ENCODE measurements at places on chromosomes 13 and 19.
A peak's percentile ranks its signal among the peaks of the same experiment; 100 is the strongest.

GRCh38 chr19:54431255-54431838 lies 16.1 kb downstream of the TTYH1 start:
- DNase-seq, result peak; percentile 48

GRCh38 chr13:22073718-22074117 lies 402.8 kb downstream of the FGF9 start:
- DNase-seq, result no peak

- DNase-seq, result no peak
Observed at GRCh38 chr13:101575581-101575980, 123.1 kb downstream of the ITGBL1 start.

DNA sequence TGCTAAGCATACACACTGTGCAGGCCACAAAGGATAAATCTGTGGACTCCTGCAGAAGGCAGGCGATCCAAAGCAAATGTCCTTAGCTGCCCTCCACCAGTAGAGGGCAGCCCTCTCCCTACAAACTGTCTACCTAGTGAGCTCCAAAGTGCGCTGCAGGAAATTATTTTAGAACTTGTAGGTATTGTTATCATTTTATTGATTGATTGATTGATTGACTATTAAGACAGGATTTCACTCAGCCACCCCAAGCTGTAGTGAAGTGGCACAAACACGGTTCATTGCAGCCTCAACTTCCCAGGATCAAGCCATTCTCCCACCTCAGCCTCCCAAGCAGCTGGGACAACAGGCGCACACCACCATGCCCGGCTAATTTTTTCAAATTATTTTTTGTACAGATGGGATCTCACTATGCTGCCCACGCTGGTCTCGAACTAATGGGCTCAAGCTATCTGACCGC lies 37.3 kb downstream of the RNF6 start:
- peak; percentile 39 for DNase-seq

DNA sequence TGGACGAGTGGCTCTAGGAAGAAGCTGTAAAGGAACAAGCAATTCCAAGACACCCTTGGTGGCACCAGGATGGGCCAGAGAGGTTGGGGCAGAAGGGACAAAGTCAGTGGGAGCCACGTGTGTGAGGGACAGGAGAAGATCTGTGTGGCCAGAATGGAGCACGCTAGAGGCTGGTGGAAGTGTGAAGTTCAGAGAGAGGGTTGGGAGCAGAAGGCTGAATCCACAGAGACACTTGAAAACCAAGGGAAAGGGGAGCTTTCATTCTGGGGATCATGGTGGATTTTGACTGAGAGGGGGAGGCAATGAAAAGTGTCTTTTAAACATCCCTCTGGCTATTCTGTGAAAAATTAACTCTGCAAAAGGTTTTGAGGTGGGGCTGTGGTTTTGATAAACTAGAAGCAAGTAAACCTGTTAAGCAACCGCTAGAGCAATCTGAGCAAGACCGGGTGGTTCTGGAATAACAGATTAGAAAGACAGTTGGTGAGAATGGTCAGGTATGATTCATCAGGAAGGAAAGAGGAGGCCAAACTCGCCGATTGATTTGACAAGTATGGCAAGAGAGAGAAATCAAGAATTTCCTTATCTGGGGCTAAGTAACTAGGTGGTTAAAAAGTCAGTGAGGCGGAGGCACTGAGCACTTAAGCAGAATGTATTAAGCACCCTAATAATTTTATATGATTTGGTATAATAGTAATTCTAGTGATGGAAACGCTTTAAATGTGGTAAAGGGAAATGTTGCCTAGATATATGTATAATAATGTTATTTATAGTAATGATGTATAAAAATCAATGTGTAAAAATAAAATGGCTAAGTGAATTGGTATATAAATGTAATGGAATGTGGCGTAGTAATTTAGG lies 140.0 kb downstream of the MYO16 start:
- DNase-seq, result no peak

GRCh38 chr13:46565808-46566750 lies 13.1 kb downstream of the LRCH1 start:
- no peak for DNase-seq

DNA sequence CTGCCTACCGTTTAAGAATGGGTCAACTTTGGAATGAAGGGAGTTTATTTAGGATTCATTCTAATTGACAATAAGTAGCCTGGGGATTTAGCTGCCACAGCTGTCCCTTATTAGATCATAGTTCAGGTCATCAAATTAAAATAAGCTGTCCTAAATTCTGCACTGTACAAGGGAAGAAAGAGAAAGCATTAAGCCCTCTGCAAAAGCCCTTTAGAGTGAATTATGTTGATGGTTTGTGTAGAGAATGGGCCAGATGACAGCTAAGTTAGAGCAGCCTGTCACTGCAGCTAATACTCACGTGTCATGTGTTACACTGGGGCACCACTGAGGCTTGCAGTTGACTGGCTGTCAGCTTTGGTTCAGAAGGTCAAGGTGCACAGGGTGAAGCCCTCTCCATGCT lies 737.1 kb upstream of the SLC10A2 start:
- DNase-seq, result no peak

GRCh38 chr19:18745012-18745735 lies 45.9 kb downstream of the COMP start:
- no peak for DNase-seq

DNA sequence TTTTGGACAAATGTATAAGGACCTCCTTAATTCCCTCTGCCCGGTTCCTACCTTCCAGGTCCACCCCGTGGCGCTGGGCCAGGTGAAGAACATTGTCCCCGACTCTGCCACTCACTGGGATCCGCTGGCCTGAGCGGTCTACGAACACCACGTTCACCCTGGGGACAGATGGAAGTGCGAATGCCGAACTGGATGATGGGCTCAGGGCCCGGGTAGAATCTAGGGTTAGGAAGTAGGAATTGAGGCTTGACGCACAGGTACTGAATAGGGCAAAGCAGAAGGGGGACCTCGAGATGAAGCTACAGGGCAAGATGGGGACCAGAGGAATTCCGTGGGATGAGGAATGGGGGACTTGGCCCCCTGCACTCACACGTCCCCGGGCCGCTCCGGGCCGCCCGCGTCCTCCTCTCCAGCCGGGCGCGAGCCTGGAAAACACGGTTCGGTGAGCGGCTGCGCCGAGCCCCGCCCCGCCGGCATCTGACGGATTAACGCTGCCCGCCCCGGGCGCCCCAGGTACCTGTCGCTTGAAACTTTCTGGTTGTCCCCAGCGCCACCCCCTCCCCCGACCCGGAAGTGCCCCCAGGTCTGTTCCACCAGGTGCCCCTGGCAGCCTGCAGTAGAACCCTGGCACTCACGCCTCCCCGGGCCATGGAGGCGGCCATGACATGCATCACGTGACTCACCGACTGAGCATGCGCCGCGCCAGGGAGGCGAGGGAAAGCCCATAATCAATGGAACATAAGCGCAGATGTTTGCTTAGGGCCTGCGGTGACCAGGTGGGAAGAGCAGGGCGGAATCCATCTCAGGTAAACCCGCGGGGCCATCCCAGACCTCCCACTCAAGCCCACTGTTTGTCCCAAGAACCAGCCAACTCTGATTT lies at the start of gene FDX2:
Gene FDX2 (minus strand): TSS at position 681 of the 880 bp plus-strand sequence. CDS start 19 bp downstream, at position 662.
- DNase-seq, result peak; percentile 62

- no peak for DNase-seq
Observed at GRCh38 chr19:6340493-6341201, 7.2 kb upstream of the ACER1 start.

DNA sequence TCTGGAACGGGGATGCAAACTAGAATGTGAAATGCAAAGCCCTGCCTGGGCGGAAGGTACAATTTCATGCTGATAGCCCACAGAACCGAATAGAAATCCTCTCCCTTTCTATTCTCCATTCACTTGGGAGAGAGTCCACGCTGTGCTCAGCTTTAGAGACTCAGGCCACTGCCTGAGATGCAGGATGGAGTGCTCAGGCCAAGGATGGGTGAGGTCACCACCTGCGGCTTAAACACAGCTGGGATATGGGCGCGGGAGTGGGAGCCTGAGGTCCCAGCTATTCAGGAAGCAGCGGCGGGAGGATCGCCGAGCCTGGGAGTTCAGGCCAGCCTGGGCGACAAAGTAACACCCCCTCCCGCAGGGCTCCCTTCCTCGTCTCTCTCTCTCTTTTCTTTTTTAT lies 446 bp upstream of the ZNF83 start:
- DNase-seq, result no peak

DNA sequence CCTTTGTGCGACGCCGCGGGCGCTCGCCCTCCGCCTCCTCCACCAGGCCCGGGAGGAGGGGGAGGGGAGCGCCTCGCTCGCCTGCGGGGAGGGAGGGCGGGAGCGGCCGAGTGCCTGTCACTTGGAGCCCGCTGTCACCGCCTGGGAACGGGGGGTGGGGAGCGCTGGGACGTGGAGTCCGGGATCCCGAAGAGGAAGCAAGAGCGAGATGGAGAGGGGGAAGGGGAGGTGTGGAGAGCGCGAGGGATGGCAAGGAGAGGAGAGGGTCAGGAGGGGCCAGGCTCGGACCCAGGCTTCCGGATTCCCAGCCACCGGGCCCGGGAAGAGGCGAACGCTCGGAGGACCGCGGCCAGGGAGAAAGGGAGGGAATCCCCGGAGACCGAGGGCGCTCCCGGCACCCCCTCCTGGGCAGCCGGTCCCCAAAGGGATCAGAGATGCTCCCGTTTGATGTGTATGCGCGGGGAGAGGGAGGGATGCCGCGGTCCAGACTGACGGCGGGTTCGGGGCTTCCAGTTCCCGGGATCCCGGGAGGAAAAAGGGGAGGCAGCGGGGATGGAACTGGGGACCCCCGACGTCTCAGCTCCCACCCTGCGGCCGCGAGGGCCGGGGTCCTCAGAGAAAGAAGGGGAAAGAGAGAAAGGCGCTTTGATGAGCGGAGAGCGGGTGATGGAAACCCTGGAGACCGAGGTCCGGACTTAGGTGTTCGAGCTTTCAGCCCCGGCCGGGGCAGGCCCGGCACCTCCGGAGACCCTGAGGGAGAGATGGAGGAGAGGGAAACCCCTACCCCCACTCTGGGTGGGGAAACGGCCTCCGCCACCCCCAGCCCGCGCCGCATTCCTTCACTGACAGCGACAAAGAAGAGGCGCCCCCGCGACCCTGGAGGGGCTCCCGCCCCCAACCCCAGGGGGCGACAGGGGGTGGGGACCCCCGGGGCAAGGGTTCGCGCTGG lies 4.7 kb upstream of the DPF1 start:
- DNase-seq, result no peak

DNA sequence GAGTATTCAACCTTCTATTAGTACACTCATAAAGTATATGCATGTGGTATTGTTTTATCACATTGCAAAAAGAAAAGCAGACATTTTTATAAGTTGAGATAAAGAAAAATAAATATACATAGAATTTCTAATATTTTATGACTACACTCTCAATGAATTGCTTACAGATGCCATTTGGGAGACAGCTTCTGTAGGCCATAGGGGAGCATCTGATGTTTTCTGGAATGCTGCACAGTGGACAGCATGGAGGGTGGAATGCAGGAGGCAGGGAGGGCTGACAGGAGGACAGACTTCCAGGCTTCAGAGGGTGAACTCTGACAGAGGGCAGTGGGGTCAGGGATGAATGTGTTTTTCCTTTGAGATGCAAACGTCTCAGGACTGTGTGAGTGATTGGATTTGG lies 45.8 kb downstream of the MIPEP start:
- no peak for DNase-seq

DNA sequence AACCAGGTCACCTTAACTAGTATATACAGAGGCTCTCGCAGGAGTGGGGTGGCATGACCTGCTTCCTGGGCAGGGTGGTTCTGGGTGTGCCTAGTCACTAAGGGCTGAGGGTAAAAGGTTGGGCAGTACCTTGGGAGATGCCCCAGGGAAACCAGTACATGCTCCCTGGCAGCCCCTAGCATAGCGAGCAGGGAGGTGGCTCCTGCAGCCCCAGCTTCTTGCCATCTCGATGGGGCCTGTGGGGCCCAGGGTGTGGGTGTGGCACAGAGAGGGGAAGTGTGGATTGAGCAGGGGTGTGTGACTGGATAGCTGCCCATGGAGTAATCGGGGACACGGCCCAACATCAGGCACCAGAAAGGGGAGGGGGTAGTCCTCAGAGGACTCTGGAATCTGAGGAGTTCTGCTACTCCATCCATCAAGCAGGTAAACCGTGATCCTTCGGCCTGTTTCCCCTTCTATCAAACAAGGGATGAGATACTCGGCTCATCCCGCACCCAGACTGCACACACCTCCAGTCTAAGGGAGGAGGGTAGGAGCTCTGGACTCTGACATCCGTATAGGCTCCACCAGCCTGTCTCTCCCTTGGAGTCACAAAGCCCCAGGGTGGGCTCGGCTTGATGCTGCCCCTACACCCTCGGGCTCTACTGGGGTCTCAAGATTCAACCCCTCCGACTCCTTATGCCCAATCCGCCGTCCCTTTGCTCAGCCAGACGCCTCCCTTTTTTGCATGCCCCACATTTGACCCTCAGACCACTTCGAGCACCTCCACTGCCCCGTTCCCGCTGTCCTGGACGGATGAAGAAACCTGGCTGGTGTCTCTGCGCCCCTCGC lies 1.1 kb downstream of the ZBTB45 start:
- DNase-seq, result no peak

DNA sequence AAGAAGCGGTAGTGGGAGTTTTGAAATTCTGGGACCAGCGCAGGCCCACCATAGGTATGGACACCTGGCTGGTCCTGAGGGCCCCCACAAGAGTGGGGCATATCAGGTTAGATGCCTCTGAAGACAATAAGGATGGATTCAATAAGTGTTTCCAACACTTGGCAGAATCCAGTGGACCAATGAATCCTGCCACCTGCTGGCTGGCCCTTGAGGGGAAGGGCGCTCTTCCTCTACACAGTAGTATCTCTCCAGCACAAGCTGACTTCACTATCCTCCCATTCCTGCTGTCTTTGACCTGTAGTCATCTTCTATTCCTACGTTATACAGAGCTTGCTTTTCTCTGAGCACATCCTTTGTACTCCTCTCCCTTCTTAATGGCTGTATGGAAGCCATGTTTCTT lies 199.7 kb upstream of the TSHZ3 start:
- DNase-seq, result no peak

DNA sequence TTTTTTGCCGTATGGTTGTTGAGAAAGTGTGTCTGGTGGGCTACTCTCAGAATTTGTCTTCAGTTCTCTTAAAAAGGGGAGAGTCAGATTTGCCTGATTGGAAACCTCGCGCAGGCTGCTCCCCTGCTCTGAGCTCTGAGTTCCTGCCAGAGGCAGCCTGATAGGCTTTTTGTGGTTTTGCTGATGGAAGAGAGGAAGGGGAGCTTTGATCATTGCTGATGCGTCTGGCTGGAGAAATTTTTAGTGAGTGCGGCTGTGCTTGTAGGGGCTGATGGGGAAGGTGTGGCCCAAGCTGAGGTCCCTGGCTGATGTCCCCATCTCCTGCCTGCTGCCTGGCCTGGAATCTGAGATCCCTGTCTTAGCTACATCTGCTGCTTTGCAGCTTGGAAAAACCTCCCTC lies 2.8 kb downstream of the CHST8 start:
- no peak for DNase-seq

GRCh38 chr19:12946092-12946721 lies 545 bp downstream of the RAD23A start:
- DNase-seq, result peak; percentile 41
